ENCODE measurements at places on chromosomes 4 and X.
A peak's percentile ranks its signal among the peaks of the same experiment; 100 is the strongest.

GRCh38 chrX:150517303-150517910, 51.0 kb upstream of the MTM1 start:
- no peak for DNase-seq

GRCh38 chr4:124201636-124202035, 510.9 kb downstream of the ANKRD50 start:
- DNase-seq, result no peak

DNA sequence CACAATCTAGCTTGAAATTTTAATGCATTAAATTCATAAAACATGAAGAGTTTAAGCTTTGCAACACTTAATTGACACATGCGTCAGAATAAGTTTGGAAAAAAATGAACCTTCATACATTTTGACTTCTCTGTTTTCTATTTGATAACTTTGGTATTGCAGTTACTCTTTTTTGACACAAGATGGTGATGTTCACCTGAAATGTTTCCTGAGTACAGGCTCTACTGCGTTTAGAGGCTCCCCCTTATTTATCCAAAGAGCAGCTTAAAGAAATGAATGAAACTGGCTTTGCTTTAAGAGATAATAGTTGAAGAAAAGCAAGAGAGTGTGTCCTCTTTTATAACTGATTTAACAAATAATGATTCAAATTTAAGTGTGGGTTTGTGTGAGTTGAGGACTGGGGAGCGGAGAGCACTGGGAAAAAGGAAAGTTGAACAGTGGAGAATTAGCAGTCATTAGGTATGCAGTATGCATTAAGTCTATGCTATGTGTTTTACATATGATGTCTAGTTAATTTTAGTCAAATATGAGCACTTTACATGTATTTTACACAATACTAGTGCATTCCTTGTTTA, 180.6 kb upstream of the NUDT6 start:
- DNase-seq, result no peak

DNA sequence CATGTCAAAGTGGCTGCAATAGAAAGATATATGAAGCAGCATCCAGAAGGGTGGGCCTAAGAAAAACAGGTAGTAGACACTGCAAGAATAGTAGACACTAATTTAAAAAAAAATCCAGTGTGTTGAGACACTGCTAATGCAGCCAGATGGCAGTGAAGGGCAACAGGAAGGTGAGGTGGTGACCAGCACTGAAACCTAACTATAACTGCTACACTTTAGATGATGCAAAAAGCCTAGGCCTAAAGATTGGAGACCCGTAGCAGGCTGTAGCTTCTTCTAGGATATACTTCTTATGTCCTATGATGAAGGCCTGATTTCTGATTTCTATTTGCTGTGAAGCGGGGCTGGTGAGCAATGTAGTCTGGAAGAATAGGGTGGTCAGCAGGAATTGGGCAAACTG, 38.7 kb upstream of the SH3KBP1 start:
- DNase-seq, result no peak

DNA sequence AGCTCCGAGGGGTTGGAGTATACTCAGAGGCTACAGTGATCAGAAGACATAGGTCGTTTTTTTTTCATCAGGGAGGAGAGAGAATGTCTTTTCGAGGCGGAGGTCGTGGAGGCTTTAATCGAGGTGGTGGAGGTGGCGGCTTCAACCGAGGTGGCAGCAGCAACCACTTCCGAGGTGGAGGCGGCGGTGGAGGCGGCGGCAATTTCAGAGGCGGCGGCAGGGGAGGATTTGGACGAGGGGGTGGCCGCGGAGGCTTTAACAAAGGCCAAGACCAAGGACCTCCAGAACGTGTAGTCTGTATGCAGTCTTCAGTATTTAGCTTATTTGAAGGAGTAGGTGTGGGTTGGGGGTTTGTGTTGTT, 500 bp downstream of the GAR1 start:
- DNase-seq, result peak; percentile 56

GRCh38 chrX:50799531-50799961, 14.4 kb downstream of the SHROOM4 start:
- no peak for DNase-seq

- no peak for DNase-seq
These were observed 11.3 kb downstream of the PPP2R3B start for GRCh38 chrX:375181-376036.

GRCh38 chrX:37726346-37726745, 40.8 kb downstream of the XK start:
- DNase-seq, result no peak

Data from stimulated activated naive CD8-positive, alpha-beta T cell treated with anti-CD3 and anti-CD28 coated beads, Interleukin-15, Interleukin-2, amounts not matched to agents 100 U/mL and 50 U/mL, for 24 hours (primary cell).